Activated naive CD8-positive, alpha-beta T cell treated with anti-CD3 and anti-CD28 coated beads for 36 hours (primary cell): ENCODE measurements at places on chromosomes 2 and 18. TPM values are rescaled to one million over a fixed set of nuclear protein-coding genes. Genes with fewer than 3 reads are reported as not detected.

- no peaks in the 10 kb centered on the region for H3K36me3 ChIP-seq
- DNase-seq, result peak; percentile 35
- H3K4me1 ChIP-seq, result peaks cover 40% of the 10 kb centered on the region
Measured at GRCh38 chr2:28366496-28367282, 26.0 kb upstream of the FOSL2 start.

GRCh38 chr2:155382776-155383175 is 684.3 kb downstream of the KCNJ3 start:
- H3K27me3 ChIP-seq, result no peaks in the 10 kb centered on the region
- H3K36me3 ChIP-seq, result no peaks in the 10 kb centered on the region

DNA sequence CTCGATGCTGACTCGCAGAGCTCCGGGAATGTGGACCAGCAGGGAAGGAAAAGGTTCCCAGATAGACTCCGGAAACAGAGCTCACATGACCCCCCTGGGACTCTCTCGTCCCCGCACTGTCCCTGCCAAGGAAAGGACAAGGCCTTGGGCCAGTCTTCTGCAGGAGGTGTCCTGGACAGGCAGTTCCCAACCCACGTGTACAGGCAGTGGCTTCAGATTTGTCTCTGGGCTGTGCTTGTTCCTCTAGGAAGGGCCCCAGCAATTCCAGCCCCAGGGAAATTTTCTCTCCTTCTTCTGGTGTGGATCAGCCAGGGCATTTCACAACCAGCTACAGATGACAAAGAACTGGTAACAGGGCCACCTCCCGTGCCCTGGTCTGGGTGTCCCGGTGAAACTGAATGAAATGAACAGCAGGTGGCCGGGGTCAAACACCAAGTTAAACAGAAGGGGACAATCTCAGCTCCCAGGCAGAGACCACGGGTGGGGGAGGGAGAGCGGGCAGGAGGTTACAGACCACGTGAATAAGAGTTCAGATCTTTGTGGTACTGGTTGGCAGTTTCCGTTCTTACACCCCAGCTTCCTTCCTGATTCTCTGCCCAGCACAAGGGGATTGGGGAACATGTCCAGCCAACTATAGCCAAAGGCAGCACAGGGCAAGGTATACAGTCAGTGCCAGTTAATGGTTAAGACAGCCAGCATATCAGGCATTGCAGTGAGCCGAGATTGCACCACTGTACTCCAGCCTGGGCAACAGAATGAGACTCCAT is 52.2 kb upstream of the CAB39 start:
- peaks cover 97% of the 10 kb centered on the region for H3K4me1 ChIP-seq
- H3K27me3 ChIP-seq, result no peaks in the 10 kb centered on the region
- H3K27ac ChIP-seq, result peak overlapping the region; percentile 97
- H3K4me3 ChIP-seq, result peak overlapping the region; percentile 55

DNA sequence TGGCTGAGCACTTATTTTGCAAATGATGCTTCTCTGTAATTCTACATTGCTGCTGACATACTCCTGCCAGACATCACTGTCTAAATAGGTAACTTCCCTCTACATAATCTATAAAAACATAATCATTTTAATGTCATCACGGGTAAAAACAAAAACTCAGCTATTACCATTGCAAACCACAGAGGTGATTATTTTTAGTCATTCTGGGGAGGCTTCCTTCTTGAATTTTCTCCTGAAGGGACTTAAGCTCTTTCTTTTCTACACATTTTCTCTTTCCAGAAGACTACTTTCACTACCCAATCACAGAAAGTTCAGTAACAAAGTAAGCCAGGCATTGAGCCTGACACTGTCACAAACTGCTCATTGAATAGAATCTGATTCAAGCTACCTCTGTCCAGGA is 40.4 kb upstream of the NFU1 start:
- peak overlapping the region; percentile 46 for H3K27ac ChIP-seq
- H3K4me3 ChIP-seq, result no peak overlapping the region
- no peaks in the 10 kb centered on the region for H3K27me3 ChIP-seq

DNA sequence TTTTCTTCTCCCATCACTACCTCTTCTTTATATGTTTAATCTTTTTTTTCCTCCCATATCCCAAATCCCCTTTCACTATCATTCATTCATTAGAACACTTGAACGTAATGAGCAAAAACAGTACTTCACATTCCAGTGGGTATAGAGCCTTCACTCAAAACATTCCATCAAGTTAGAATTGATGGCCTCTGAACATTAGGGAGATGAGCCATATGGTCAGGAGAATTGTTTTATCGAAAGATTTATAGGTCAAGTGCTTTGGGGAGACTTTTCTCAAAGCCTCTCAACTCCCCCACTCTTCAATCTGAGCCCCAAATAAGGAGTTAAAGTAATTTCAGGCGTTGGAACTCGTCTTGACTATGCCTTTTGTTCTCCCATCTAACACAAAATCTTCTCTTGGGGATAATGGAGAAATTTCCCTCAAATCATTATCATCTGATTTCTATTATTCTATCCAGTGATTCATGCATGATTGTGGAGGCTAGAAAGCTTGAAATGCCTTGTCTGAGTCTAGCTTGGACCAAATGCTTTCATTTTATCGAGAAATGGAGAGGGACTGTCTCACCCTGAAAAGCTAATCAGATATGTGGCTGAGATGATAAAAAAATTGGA is 79.2 kb downstream of the KIAA2012 start:
- H3K36me3 ChIP-seq, result no peaks in the 10 kb centered on the region
- no peaks in the 10 kb centered on the region for H3K4me1 ChIP-seq
- no peak for DNase-seq
- no peak overlapping the region for H3K27ac ChIP-seq
- H3K27me3 ChIP-seq, result peaks cover 35% of the 10 kb centered on the region

GRCh38 chr18:13909141-13909940 is 6.0 kb downstream of the MC2R start:
- H3K4me3 ChIP-seq, result no peak overlapping the region
- H3K27me3 ChIP-seq, result no peaks in the 10 kb centered on the region
- no peaks in the 10 kb centered on the region for H3K4me1 ChIP-seq
- DNase-seq, result no peak
- H3K27ac ChIP-seq, result no peak overlapping the region
- H3K36me3 ChIP-seq, result no peaks in the 10 kb centered on the region

- no peak overlapping the region for H3K4me3 ChIP-seq
- H3K4me1 ChIP-seq, result no peaks in the 10 kb centered on the region
- no peak for DNase-seq
Measured at GRCh38 chr2:180678625-180678972, 301.8 kb upstream of the UBE2E3 start.

DNA sequence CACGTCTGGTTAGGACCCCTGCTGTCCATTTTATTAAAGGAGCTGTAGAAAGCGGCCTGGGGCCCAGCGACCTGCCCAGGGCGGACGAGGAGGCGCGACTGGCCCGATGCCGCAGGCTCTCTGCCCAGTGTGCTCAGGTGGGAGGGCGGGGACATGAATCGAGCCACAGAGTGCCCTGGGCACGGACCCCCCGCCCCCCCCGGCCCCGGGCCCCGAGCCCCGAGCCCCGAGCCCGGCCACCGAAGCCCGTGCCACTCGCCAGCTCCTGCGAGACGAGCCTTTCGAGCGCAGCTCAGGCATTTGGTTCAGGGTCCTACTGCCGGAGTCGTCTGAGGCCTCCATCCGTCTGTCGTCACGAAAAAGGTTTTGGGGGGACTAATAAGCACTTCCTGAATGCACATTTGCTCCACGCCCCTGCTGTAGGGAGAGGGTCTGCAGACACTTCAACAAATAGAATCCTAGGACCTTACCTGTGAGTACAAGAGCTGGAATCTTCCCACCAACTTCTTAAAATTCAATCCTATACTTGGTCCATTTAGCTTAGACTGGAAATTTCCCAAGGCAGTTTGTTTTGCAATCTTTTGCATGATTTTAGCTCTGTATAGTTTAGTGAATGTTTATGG is 602 bp upstream of the ADAM17 start:
- peaks cover 21% of the 10 kb centered on the region for H3K36me3 ChIP-seq
- peak overlapping the region; percentile 97 for H3K27ac ChIP-seq
- DNase-seq, result peak; percentile 38
- H3K4me1 ChIP-seq, result peaks cover 40% of the 10 kb centered on the region
- peak overlapping the region; percentile 98 for H3K4me3 ChIP-seq

- DNase-seq, result no peak
- H3K27ac ChIP-seq, result no peak overlapping the region
- H3K36me3 ChIP-seq, result no peaks in the 10 kb centered on the region
Measured at GRCh38 chr18:7202169-7202568, 28.7 kb upstream of the LRRC30 start.

DNA sequence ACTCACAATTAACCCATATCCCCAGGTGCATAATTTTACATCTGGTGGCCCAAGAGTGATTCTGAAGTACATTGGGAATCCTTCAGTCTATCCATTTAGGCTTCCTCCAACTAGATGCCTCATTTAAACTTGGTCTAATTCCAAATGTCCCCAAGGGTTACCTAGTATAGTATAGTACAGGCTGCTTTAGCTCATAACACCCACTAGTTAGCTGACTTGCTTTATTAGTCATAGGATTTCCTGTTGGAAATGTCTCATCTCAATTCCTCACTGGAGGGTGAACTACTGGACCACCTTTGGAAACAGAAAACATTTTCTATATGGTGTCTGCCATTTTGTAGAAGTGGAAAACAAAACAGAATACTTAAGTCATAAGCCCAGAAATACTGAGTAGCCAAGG is 202.5 kb upstream of the SESTD1 start:
- no peak for DNase-seq
- no peaks in the 10 kb centered on the region for H3K4me1 ChIP-seq
- H3K36me3 ChIP-seq, result no peaks in the 10 kb centered on the region

DNA sequence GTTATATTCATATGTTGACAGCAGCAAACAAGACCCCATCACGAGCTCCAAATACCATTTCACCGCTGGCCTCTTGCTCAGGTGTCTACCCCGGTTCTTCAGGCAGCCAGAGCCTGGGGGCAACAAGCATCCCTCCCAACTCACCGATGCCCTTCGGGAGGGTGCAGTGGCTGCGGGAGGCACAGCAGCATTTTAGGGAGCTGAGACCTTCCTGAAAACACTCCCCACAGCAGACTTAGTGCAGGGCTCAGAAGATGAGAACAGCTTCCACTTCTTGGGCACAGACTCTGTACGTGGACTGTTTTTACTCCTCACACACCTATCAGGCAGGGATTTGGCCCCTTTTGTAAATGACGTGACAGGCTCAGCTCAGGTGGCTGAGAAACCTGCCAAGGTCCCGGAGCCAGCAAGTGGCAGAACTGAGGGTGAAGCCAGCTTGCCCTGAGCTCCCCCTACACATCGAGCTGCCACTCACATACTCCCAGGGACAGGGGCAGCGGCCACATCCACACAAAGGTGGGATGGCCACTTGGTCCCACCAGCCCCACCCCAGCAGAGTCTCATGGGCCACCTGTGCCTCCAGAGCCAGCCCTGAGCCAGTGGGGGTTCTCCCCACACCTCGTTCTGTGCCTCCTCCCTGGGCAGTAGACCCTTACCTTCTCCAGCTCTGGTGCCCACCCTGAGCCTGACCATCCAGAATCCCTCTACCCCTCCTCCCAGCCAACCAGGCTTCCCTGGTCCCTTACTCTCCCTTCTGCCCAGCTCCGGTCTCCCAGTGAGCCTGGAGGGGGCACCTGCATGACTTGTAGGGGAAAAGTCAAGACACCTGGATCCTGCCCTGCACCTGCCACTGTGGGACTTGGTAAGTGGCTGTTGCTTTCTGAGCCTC is 28.5 kb downstream of the CYP27C1 start:
- no peaks in the 10 kb centered on the region for H3K36me3 ChIP-seq
- H3K27ac ChIP-seq, result no peak overlapping the region
- H3K4me3 ChIP-seq, result no peak overlapping the region

GRCh38 chr18:74457043-74457724 is at the start of gene DIPK1C:
Gene DIPK1C, minus strand, starts transcription at chr18:74457308. Its CDS starts 49 bp downstream, at chr18:74457259.
- peaks cover 45% of the 10 kb centered on the region for H3K27me3 ChIP-seq
- no peak within 1 kb of the TSS for H3K27ac ChIP-seq
- DNase-seq, result peak; percentile 22
- H3K36me3 ChIP-seq, result no peaks in the 10 kb centered on the region
- peaks cover 15% of the 10 kb centered on the region for H3K4me1 ChIP-seq

QPCT gene
- total RNA-seq, result 3.0 TPM

SEMA4F gene
- 4.2 TPM for total RNA-seq

PRKRA gene
- total RNA-seq, result 64.7 TPM

RFTN2 gene
- not detected for total RNA-seq

CMPK2 gene
- total RNA-seq, result 11.8 TPM

TMSB10 gene
- 1,816 TPM for total RNA-seq

TCF23 gene
- not detected for total RNA-seq

DLX1 gene
- not detected for total RNA-seq

PTPN2 gene
- 50.9 TPM for total RNA-seq
